Left cardiac atrium (tissue), 4 donors: ENCODE measurements at places on chromosomes 3 and 15. TPM values are rescaled to one million over a fixed set of nuclear protein-coding genes. Genes with fewer than 3 reads are reported as not detected.

STRIT1 gene
- not detected for total RNA-seq

DNA sequence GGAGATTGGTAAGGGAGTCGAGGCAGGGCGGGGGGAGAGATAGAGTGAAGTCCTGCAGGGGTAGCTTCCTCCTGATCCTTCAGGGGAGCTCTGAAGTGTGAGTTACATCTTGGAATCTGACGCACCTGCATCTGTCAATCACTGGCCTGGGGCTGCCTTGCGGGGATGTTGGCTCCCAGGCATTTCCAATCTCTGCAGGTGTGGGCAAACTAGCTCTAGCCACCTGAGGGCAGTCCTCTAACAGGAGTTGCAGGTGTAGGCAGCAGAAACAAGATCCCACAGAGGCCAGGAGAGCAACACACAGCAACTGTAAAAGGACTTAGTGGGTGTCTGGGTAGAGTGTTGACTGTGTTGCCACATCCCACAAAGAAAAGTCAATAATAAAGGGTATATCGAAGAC lies 63.6 kb downstream of the ZNF621 start:
- DNase-seq, result no peak

- DNase-seq, result no peak
Observed at GRCh38 chr15:101689901-101690300, 34.4 kb downstream of the TARS3 start.

DNA sequence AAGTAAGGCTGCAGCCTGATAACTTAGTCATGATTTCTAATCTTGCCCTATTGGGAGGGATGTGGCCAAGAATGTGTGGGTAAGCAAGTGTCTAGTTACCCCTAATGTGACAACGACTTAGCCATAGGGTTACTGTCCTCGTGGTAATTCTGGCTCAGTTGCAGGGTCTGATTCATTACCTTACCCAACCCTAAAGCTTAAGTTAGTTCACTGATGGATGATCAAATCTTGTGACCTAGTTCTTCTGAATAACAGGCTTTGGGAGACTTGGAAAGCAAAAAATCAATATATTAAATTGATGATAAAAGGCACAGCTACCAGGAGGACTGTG lies 1.6 kb upstream of the INTS14 start:
- DNase-seq, result no peak

GRCh38 chr3:23067116-23067515 lies 136.0 kb upstream of the UBE2E2 start:
- DNase-seq, result no peak

DNA sequence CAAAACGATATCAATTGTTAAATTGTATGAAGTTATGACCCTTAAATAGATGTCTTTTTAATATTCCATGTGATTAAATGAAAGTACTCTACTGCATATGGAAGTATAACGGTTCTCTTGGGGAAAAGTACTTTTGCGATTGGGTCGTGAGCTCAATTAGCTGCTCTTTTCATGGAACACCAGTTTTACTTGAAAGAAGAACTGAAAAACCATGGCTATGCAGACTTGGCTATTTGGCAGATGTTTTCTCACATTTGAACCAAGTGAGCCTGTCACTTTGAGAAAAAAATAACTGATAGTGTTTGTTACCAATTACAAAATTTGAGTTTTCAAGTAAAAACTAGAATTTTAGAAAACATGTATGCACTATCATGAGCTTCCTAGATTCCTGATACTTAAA lies 5.9 kb upstream of the INAFM2 start:
- no peak for DNase-seq

GRCh38 chr3:18033581-18034108 lies 291.2 kb upstream of the TBC1D5 start:
- no peak for DNase-seq

GRCh38 chr3:139358841-139359562 lies 15.2 kb downstream of the MRPS22 start:
- no peak for DNase-seq

DNA sequence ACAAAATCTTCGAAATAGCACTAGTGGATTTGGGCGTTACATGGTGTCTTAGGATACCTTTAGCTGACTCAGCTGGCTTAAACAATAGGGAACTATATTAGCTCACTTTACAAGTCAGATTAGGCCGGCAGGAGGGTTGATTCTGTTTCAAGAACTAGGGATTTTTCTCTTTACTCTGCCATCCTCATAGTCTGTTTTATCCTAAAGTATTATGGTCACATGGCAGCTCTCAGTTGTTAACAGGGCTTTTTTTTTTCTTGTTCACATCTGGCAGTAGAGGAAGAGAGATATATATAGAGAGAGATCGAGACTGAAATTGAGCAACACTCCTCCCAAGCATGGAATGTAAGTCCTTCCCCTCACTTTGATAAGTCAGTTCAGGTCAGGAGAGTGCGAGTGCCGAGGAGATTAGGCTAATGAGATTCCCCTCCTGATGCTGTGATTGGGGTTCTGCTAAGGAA lies 32.9 kb downstream of the CHP1 start:
- no peak for DNase-seq

- DNase-seq, result no peak
Observed at GRCh38 chr15:101660005-101660404, 7.8 kb upstream of the TM2D3 start.
